Calu3 (cell line): ENCODE measurements at places on chromosomes 2 and 18.

DNA sequence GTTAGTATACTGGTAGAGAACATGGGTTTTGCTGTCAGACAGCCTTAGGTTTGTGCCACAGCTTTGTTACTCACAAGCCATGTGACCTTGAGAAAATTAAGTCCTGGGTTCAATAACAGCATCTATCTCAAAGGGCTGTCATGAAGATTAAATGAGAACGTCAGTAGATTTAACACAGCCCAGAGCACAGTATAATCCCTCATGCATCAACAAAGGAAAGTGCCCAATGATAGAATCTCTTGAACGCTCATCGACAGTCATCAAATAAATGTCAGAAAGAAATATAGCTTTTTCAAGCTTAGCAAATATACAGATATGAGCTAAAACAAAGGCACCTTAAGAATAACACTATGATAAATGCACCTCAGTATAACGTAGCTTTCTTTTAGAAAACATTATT lies 22.3 kb downstream of the CUL3 start:
- no peak for DNase-seq

DNA sequence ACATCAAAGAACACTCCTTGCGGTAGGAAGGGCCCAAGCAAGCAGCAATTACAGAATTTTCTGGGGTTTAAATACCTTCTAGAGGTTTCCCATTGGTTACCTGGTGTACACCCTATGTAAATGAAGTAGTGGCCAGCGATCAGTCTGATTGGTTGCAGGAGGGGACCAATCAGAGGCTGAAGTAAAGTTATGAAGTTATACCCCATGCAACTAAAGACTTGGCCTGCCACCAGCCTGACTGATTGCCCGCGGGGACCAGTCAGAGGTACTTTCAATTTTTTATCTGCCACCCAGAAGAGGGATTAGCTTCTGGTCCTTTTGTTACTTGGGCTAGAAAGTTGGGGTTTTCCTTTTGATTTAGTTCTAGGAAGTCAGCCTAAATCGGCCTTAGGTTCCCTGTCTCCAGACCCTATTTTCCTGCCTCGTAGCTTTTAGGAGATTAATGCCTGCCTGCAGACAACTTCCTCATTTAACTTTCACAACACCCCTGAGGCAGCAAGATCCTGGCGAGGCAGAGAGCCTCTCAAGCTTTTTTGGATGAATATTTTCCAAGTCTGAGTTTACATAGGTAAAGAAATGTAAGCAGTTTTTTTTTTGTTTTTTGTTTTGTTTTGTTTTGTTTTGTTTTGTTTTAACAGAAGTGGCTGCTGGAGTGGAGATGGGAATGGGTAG lies 1.5 kb upstream of the DGUOK start:
- no peak for DNase-seq

DNA sequence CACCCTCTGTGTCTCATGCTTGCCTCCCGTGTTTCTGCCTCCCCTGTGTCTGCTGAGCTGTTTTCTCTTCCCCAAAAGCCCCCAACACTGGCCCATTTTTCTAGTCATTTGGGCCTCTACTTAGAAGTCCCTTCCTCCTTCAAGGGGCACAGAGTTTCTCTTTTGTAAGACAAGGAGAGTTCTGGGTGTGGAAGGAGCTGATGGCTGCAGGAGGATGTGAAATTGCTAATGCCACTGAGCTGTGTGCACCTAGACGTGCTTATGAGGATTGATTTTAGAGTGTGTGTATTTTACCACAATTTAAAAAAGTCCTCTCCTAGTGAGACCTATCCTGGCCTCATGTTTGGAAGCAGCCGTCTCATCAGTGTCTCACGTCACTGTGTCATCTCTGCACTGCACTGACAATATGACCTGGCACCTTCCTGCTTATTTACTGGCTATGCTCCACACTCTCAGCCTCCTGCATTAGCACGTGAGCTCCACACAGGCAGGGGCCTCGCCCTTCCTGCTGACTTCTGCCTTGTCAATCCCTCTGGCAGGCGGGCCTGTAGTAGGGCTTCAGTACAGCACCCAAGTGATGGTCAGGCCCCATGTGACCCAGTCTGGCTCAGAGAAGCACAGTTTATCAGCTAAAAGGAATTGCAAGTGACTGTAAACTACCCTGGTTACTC lies 8.0 kb upstream of the MBP start:
- DNase-seq = no peak

DNA sequence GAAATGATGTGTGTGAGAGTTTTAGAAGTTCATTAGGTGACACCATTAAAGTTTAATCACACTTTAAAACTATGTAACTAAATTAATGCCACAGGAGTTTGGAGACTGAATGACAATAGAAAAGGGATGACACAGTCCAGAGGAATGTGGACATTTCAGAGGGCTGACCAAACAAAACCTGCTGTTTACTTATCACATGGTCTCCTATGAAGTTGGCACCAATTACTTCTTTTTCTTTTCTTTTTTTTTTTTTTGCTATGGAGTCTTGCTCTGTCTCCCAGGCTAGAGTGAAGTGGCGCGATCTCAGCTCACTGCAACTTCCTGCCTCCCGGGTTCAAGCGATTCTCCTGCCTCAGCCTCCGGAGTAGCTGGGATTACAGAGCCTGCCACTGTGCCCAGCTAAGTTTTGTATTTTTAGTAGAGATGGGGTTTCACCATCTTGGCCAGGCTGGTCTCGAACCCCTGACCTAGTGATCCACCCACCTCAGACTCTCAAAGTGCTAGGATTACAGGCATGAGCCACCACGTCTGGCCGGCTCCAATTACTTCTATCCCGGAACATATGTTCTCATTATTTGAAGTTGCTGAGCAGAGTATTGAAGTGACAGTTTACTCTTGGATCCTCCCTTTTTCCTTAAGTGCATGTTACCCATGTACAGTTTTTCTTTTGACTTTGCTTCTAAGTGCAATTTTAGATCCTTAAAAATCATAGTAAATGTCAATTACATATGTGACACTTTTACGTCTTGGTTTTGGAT lies 4.3 kb downstream of the AGPS start:
- DNase-seq = peak; percentile 28

DNA sequence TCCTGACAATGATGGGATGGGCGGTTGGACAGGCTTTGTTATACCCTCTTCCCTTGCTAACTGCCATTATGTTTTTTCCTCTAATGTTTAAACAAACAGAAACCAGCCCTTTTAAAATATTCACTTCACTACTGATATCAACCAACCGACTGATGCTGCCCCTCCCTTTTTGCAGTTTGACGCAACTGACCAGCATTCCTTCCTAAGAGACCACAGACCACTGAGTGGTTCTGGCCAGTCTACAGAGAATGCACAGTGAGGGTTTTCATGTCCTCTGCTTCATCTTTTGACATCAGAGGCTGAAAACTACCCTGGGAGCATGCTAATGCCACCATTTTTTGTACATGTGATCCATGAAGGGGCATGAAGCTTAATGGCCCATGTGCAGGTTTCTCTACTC lies 85.3 kb downstream of the CYP26B1 start:
- no peak for DNase-seq

GRCh38 chr2:229071292-229071976 lies 199.7 kb downstream of the PID1 start:
- no peak for DNase-seq

DNA sequence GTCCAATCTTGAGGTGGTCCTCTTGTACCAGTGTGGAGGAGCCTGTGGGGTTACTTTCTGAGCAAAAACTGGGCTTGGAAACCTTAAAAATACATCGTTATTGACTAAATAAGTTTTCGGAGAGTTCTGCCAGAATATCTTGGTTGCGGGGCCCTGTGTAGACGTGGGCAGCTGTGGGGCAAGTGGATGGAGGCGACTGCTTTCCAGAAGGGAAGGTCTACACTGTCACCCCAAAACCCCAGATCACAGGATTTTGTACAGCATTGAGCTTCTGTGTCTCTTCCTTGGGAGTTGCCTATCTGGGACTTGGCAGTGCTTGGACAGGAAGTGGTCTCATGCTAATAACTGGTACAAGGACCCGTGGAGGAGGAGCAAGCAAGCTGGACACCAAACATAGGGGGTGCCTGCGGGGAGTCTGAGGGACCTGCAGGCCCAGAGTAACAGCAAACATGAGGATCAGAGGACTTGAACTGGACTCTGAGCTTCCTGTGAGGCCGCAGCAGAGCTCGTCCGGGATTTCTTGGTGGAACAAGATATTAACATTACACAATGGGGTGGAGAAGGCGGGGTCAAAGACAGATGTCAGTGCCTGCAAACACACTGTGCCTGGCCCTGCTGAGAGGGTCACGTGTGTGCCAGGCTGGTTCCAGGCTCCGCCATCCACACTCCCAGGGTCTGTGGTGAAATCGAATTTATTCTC lies 48.0 kb upstream of the CTLA4 start:
- no peak for DNase-seq

DNA sequence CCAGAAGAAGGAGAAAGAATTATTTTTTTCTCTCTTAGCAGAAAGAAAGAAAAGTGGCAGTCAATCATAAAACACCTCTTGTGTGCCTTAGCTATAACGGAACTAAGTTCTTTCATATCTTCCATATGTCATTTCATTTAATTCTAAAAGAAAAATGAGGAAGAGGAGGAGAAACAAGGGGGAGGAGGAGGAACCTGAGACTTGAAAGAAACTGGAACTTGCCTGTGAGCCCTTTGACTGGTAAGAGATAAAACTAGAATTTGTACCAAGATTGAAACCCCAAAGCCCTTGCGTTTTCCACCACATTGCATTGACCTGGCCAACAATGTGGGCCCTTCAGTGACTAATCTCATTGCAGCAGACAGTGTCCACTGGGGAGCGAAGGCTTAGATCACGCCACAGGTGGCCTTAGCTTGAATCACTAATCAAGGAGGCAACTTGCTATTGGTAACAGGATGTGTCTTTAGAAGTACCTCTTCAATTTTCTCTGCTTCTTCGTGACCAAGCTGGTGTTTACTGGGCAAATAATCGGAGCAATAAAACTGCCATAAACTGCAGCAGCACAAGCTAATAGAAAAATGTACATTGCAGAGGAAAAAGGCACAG lies 307.9 kb downstream of the CLIP4 start:
- no peak for DNase-seq

GRCh38 chr2:47008381-47009252 lies 93.0 kb upstream of the MCFD2 start:
- no peak for DNase-seq

- DNase-seq = no peak
Observed at GRCh38 chr2:75548036-75548573, 12.6 kb downstream of the EVA1A start.

GRCh38 chr2:168545439-168546082 lies 89.5 kb downstream of the CERS6 start:
- peak; percentile 62 for DNase-seq
